ENCODE measurements at places on chromosomes 16 and 17. TPM values are rescaled to one million over a fixed set of nuclear protein-coding genes. Genes with fewer than 3 reads are reported as not detected.

DNA sequence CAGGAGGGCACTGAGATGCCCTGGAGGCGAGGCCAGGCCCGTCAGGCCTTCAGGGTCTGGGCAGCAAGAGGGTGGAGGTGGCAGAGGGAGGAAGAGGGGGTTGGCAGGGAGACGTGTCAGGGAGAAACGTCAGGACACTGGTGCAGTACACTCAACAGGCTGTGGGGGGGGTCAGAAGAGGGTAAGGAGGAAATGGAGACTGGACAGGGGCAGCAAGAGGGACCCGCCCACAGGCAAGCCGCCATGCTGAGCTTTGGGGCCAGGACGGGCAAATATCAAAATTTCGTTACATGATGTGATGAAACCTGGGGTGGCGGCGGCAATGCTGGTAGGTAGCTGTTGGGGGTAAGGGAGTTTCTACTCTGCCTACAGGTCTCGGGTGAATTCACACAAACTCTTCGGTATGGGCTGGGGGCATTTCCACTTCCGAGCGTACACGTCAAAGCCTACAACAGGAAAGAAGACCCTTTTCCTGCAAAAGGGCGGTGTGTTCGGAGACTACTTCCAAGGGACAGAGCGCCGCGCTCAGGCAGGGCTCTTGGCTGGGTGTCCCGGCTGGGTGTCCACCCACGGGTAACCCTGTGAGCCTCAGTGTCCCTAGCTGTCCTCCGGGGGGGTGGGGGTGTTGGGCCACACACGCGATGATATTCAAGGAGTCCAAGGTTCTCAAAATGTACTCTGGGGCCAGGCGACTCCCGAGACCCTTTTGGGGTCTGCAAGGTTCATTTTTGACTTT is 43.3 kb upstream of the ATP2A3 start:
- no peak overlapping the region for H3K4me3 ChIP-seq
- H3K4me1 ChIP-seq, result peaks cover 5% of the 10 kb centered on the region
- no peaks in the 10 kb centered on the region for H3K27me3 ChIP-seq
- H3K27ac ChIP-seq, result no peak overlapping the region
- DNase-seq, result no peak

DNA sequence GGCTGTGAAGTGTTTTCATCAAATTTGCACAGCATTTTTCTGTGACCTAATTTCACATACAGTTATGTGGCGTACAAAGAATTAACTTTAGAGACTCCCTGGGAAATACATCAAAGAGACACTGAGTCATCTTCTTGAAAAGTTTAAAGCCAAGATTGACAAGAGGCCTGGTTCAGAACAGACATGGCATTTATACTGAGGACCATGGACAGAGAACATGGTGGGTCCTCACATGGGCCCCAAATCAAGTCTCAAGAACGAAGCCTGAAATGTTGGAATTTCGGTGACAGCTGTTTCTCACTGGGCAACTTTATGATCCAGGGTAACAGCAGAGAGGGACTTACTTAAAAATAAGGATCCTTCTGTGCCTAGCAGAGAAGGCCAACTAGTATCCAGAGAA is 311.5 kb upstream of the KCNJ16 start:
- no peak for DNase-seq
- no peak overlapping the region for H3K4me3 ChIP-seq
- no peak overlapping the region for H3K27ac ChIP-seq
- H3K4me1 ChIP-seq, result no peaks in the 10 kb centered on the region
- no peaks in the 10 kb centered on the region for H3K36me3 ChIP-seq

LHX1 gene
- total RNA-seq, result not detected

GRCh38 chr17:78779850-78780249 is 2.2 kb downstream of the CYTH1 start:
- DNase-seq, result peak; percentile 62
- H3K4me1 ChIP-seq, result peaks cover 48% of the 10 kb centered on the region
- peaks cover 6% of the 10 kb centered on the region for H3K36me3 ChIP-seq
- no peaks in the 10 kb centered on the region for H3K27me3 ChIP-seq

EVI2B gene
- total RNA-seq, result 88.5 TPM

INCA1 gene
- 0.42 TPM for total RNA-seq

ASGR1 gene
- 1.1 TPM for total RNA-seq

GRCh38 chr16:11251525-11252481 is 4.2 kb downstream of the SOCS1 start:
- peaks cover 60% of the 10 kb centered on the region for H3K36me3 ChIP-seq
- H3K4me1 ChIP-seq, result peaks cover 37% of the 10 kb centered on the region
- H3K27ac ChIP-seq, result peak overlapping the region; percentile 98
- H3K27me3 ChIP-seq, result no peaks in the 10 kb centered on the region
- DNase-seq, result peak; percentile 76

NOG gene
- total RNA-seq, result 2.8 TPM

MPP2 gene
- 3.1 TPM for total RNA-seq

GRCh38 chr17:67168496-67168895 is 76.5 kb downstream of the HELZ start:
- no peaks in the 10 kb centered on the region for H3K27me3 ChIP-seq
- H3K4me3 ChIP-seq, result no peak overlapping the region
- H3K27ac ChIP-seq, result no peak overlapping the region

DNA sequence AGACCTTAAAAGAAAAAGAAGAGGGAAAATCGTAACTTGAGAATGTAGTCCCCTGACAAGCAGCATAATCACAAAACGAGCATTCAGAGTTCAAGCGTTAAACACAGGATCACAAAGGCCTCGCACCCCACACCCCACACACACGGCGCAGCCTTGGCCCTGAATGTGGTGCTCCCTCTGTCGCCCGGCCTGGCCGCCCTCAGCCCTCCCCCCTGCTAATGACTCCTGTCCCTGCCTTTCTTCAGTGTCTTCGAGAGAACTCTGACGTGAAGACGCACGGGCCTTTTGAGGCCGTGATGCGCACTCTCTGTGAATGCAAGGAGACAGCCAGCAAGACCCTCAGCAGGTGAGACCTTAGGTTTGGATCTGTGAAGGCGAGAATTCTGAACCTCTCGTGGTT is 47.5 kb upstream of the ENDOV start:
- H3K27me3 ChIP-seq, result no peaks in the 10 kb centered on the region
- no peak overlapping the region for H3K4me3 ChIP-seq
- DNase-seq, result no peak

DNA sequence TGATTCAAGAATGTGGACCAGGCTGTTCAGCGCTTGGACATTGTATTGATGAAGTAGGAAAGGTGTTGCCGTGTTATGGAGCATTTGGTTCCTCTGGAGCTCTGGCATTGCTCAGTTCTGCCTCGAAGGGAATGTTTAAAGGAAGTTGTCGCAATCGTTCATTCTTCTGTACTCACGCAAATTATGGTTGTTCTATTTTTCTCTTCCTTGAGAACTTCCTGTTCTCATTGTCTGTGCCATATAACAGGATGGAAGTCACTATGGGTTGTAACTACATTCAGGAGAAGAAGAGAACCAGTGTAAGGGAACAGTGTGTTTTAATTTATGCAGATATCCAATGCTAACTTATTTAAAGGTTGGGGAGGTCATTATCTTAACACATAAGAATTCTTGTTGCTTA is 13.0 kb downstream of the PCTP start:
- peaks cover 5% of the 10 kb centered on the region for H3K36me3 ChIP-seq
- no peak for DNase-seq
- H3K27me3 ChIP-seq, result no peaks in the 10 kb centered on the region
- H3K4me1 ChIP-seq, result no peaks in the 10 kb centered on the region
- H3K27ac ChIP-seq, result no peak overlapping the region

- H3K27ac ChIP-seq, result no peak overlapping the region
- DNase-seq, result no peak
- H3K4me3 ChIP-seq, result no peak overlapping the region
- H3K4me1 ChIP-seq, result peaks cover 14% of the 10 kb centered on the region
- peaks cover 8% of the 10 kb centered on the region for H3K36me3 ChIP-seq
These were observed 120.6 kb downstream of the MAP2K6 start for GRCh38 chr17:69535016-69535570.

MED13 gene
- 54.6 TPM for total RNA-seq

DNA sequence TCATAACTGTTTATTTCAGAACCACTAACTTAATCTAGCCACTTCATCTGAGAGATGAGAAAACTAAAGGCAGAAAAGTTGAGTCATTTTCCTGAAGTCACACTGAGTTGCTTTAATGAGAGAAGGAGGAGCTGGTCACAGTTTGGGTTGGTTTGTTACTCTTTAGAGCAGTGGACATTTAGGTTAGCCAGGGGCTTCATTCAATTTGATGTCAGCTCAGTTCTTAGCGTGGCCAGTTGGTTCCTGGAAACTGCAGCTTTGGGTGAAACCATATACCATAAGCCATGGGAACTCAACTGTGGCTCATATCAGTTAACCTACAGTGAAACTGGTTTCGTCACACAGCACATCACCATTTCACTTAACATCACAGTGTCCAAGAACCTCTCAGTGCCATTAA is 59.2 kb upstream of the ADORA2B start:
- peaks cover 1% of the 10 kb centered on the region for H3K36me3 ChIP-seq
- no peak for DNase-seq
- peaks cover 22% of the 10 kb centered on the region for H3K4me1 ChIP-seq
- peak overlapping the region; percentile 88 for H3K27ac ChIP-seq

- H3K27ac ChIP-seq, result no peak overlapping the region
- peaks cover 24% of the 10 kb centered on the region for H3K36me3 ChIP-seq
- no peaks in the 10 kb centered on the region for H3K4me1 ChIP-seq
- H3K27me3 ChIP-seq, result no peaks in the 10 kb centered on the region
- no peak overlapping the region for H3K4me3 ChIP-seq
These were observed 51.7 kb downstream of the ZNF778 start for GRCh38 chr16:89268987-89269735.

CBX2 gene
- total RNA-seq, result 9.6 TPM

B9D1 gene
- total RNA-seq, result 2.1 TPM

DNA sequence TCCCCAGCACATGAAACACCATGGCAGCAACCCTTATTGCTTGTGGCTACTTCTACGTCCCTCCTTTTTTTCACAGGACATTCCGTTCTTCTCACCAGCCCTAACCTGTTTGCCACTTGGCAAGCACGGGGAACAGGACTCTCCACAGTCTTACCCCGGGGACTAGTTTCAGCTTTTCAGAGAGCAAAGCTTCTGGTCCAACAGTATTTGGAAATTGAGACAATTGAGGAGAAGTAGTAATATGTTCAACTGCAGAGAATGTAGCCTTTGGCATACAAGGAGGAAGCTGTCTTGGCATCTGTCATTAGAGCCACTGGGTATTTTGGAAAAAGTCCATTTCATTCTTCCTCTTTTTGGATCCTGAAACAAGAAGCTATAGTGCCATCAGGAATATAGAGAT is 65.7 kb downstream of the MAP2K6 start:
- no peak overlapping the region for H3K4me3 ChIP-seq
- DNase-seq, result no peak
- H3K36me3 ChIP-seq, result peaks cover 2% of the 10 kb centered on the region
- H3K4me1 ChIP-seq, result peaks cover 5% of the 10 kb centered on the region

- H3K27me3 ChIP-seq, result no peaks in the 10 kb centered on the region
- no peak overlapping the region for H3K27ac ChIP-seq
- no peak for DNase-seq
These were observed 53.7 kb downstream of the PLD6 start for GRCh38 chr17:17152385-17152784.

GRCh38 chr17:42399121-42399520 is 10.9 kb upstream of the STAT3 start:
- H3K4me1 ChIP-seq, result peaks cover 28% of the 10 kb centered on the region
- no peak overlapping the region for H3K27ac ChIP-seq
- H3K27me3 ChIP-seq, result no peaks in the 10 kb centered on the region

HOXB4 gene
- 6.4 TPM for total RNA-seq

KRT17 gene
- total RNA-seq, result not detected

TNS4 gene
- total RNA-seq, result 9.7 TPM

TBC1D24 gene
- 16.5 TPM for total RNA-seq

GRCh38 chr17:77347544-77347943 is 206.8 kb downstream of the SEC14L1 start:
- H3K27me3 ChIP-seq, result peaks cover 1% of the 10 kb centered on the region
- peaks cover 36% of the 10 kb centered on the region for H3K4me1 ChIP-seq
- no peak overlapping the region for H3K4me3 ChIP-seq

CHST4 gene
- not detected for total RNA-seq

- no peak overlapping the region for H3K27ac ChIP-seq
- H3K4me3 ChIP-seq, result no peak overlapping the region
- DNase-seq, result no peak
- H3K36me3 ChIP-seq, result peaks cover 29% of the 10 kb centered on the region
- H3K4me1 ChIP-seq, result peaks cover 4% of the 10 kb centered on the region
These were observed 44.1 kb downstream of the CYB5D2 start for GRCh38 chr17:4187076-4187475.

- no peak overlapping the region for H3K27ac ChIP-seq
- H3K36me3 ChIP-seq, result no peaks in the 10 kb centered on the region
- H3K4me3 ChIP-seq, result no peak overlapping the region
These were observed 266.5 kb upstream of the HSBP1 start for GRCh38 chr16:83541231-83541630.

DNA sequence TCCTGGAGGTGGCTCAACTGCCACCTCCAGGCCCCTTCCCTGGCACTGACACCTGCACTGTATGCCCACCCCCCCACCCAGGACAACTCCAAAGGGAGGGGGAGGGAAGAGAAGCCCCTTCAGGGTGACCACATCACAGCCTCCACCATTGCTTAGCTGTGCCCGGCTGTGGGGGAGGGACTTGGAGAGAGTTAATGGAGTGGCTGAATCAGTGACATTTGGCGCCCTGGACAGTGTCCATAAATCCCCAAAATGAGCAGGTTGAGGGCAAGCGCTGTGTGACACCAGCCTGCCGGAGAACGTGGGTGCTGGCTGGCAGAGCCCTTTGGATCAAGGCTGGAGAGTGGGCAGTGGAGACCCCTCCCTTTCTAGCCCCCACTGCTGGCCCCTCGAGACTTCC is 883 bp downstream of the USH1G start:
- H3K36me3 ChIP-seq, result no peaks in the 10 kb centered on the region
- H3K27ac ChIP-seq, result no peak overlapping the region
- DNase-seq, result no peak
- peaks cover 60% of the 10 kb centered on the region for H3K27me3 ChIP-seq
- H3K4me3 ChIP-seq, result no peak overlapping the region

DNA sequence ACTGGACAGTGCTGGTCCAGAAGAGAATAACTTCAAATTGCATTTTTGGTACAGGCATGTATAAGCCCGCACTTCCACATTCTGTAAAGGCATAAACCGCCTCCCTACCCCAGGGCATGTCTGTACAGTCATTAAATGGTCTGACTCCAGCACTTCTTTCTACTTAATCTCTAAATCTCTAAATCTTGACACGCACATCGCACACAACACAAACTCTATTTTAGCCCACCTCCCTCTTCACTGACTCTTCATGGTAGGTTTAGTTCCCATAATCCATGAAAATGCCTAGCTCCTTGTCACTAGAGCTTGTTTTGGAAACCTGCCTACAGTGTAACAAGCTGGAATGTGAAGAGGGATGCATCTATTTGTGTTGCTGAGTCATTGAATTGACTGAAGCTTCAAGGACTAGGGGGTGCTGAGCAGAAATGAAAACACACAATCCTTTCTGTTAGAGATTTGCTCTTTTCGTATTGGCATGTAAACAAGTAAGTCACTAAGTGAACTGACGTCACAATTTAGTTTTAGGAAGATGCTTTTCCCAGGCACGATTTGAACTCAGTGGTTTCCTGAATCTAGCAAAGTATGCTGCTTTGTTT is 1.6 kb upstream of the DUSP14 start:
- DNase-seq, result no peak
- peaks cover 28% of the 10 kb centered on the region for H3K4me1 ChIP-seq
- H3K4me3 ChIP-seq, result peak overlapping the region; percentile 90
- H3K27ac ChIP-seq, result peak overlapping the region; percentile 91

All from activated naive CD8-positive, alpha-beta T cell treated with anti-CD3 and anti-CD28 coated beads, Interleukin-2, amount 10 ng/mL, durations not matched to agents 7 days and 5 days (primary cell).